ENCODE measurements at places on chromosomes 11 and 22.

DNA sequence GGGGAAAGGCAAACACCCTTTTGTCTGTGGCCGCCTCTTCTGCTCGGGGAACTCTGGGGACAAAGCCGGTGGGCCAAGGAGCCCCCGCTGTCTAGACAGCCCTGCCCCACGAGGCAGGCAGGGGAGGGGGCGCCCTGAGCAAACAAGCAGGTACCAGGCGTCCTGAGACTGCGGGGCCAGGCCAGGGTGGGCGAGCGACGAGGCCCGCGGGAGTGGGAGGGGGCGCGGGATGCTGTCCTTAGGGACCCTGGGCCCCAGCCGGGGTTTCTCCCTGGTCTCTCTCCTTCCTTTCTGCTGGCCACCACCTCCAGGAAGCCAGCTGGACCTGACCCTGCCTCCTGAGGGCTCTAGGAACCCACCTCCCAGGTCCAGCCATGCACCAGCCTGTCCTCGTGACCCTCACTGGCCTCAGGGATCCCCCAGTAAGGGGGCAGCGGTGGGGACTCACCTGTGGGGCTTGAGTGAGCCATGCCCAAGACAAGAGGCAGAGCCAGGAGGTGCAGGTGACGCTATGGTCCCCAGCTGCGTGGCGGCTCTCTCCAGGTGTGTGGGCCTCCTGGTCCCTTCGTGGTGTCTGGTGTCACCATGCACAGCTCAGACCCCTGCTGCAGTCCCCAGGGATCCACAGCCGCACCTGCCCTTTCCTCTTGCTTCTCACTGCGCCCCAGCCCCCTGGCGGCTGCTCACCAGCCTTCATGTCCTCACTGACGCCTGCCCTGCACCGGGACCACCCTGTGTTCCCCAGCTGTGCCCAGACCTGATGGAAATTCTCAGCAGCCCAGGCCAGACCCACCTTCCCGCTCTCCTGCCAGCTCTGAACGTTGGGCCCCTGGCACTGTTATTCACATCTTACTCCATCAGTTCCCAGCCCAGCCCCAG, 26.5 kb upstream of the MUC5AC start:
- no peaks in the 10 kb centered on the region for H3K4me1 ChIP-seq
- no peaks in the 10 kb centered on the region for H3K27me3 ChIP-seq
- H3K36me3 ChIP-seq: no peaks in the 10 kb centered on the region
- no peak for DNase-seq

DNA sequence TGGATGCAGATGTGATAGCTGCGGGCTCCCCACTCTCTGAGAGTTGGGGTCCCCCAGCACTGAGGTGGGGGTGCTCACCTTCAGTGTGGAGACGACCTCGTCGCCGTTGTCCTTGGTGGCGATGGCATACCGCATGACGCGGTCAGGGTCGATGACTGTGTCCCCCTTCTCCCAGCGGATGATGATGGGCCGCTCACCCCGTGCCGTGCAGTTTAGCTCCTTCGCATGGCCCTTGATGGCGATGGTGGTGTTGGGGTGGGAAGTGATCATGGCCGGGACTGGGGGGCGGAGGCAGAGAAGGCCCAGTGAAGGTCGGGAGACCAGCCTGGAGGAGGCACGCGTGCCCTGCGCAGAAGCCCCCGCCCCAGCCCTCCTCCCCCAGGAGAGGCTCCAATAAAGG, 154.2 kb downstream of the CEP164 start:
- DNase-seq: no peak
- no peak overlapping the region for H3K27ac ChIP-seq

DNA sequence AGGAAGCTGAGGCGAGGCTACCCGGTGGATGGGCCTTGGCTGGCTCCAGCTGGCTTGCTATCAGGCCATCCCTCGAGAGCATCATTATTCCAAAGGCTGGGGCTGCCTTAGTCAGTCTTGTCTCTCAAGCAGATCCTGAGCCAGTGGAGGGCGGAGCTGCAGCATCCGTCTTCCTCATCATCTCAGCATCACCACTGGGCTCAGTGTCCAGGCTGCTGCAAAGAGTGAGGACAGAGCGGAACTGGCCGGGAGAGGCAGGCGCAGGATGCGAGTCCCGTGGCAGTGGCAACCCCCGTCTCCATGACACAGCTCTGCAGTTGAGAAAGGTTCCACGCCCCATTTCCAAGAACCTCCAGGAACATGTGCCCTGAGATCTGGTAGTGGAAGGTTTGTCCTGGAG, 4.4 kb downstream of the TP53I11 start:
- DNase-seq: peak; percentile 87
- no peak overlapping the region for H3K4me3 ChIP-seq
- H3K27ac ChIP-seq: peak overlapping the region; percentile 70
- no peaks in the 10 kb centered on the region for H3K36me3 ChIP-seq

GRCh38 chr11:61742391-61742790, 10.0 kb upstream of the MYRF start:
- peaks cover 10% of the 10 kb centered on the region for H3K36me3 ChIP-seq
- H3K27me3 ChIP-seq: no peaks in the 10 kb centered on the region
- no peak for DNase-seq
- H3K4me3 ChIP-seq: no peak overlapping the region
- no peak overlapping the region for H3K27ac ChIP-seq

GRCh38 chr11:2300936-2301630, 635 bp downstream of the C11orf21 start:
- peak overlapping the region; percentile 85 for H3K27ac ChIP-seq
- peak overlapping the region; percentile 21 for H3K4me3 ChIP-seq
- peaks cover 22% of the 10 kb centered on the region for H3K4me1 ChIP-seq
- no peak for DNase-seq
- H3K36me3 ChIP-seq: no peaks in the 10 kb centered on the region

DNA sequence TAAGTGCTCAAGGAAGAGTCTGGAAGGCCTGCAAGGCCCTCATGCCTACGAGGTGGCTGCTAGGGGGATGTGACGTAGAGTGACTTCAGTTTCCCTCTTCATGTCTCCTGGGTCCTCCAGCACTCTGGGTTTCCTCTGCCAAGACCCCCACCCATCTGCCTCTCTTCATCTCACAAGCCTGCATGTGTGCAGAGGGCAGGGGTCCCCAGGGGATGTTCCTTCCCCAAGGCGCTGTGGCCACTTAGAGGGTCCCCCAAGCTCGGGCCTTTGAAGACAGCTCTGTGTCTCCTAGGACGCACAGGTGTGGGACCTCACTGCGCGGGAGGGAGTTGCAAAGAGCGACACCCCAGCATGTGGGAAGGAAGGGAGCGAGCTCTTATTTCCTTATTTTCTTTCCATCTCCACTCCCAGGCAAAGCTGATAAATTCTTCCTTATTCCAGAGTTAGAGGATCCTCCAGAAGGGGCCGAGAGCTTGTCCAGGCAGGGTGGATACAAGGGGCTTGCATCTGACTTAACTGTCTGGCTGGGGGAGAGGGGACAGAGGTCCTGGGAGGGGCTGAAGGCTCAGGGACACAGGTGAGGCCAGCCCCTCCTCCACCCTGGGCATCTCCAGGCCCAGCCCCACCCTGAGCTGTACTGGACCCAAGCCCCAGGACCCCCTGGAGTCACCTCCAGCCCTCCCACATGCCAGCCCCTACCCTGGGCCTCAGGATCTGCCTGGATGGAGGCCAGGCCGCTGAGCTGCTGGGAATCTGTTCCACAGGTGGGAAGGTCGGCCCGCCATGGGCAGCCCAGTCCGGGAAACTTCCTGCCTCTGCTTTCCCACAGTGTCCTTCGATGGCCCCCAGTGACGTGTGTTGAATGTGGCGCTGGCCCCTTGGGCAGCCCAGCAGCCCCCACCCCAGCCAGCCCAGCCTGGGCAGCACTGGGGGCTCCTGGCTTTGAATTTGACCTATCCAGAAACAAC, 59.7 kb upstream of the KCNQ1OT1 start:
- no peak for DNase-seq
- no peak overlapping the region for H3K4me3 ChIP-seq
- no peak overlapping the region for H3K27ac ChIP-seq
- H3K36me3 ChIP-seq: no peaks in the 10 kb centered on the region
- no peaks in the 10 kb centered on the region for H3K4me1 ChIP-seq

DNA sequence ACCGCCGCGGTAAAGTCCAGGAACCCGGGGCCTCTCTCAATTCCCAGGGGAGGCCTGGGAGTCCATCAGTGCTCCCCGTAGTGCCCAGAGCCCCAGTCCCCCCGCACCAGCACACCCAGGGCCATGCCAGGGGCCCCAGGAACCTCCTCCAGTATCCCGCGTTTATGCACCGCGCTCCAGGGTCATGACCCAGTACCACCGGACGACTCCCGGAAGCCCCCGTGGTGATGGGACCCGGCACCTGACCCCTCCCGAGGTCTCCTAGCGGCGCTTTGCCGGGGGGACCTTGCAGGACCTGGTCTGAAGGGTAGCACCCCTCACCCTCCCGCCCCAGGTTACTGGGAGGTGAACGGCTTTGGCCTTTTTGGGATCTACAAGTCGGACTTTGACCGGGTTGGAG, 11.2 kb downstream of the B4GALNT4 start:
- no peak overlapping the region for H3K4me3 ChIP-seq
- H3K36me3 ChIP-seq: no peaks in the 10 kb centered on the region
- DNase-seq: no peak
- no peak overlapping the region for H3K27ac ChIP-seq

DNA sequence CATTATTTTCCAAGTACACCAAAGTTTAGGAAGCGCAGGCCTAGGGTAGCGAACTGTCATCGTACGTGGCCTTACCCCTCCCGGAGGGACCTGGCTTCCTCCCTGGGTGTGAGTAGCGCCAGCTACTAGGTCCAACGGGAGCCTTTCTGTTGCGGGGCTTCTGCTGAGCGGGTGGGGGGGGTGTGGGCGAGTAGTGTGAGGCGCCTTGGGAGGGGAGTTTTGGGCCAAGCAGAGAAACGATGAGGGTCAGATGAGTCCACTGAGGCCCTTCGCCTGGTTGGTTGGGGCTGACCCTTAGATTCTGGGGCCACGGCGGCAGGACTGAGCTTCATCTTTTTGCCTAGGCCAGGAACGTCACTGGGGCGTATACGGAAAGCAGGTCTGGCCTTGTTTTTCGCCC, 868 bp downstream of the TEF start:
- H3K4me1 ChIP-seq: peaks cover 34% of the 10 kb centered on the region
- H3K36me3 ChIP-seq: peaks cover 9% of the 10 kb centered on the region
- H3K27ac ChIP-seq: peak overlapping the region; percentile 98
- H3K4me3 ChIP-seq: peak overlapping the region; percentile 81

DNA sequence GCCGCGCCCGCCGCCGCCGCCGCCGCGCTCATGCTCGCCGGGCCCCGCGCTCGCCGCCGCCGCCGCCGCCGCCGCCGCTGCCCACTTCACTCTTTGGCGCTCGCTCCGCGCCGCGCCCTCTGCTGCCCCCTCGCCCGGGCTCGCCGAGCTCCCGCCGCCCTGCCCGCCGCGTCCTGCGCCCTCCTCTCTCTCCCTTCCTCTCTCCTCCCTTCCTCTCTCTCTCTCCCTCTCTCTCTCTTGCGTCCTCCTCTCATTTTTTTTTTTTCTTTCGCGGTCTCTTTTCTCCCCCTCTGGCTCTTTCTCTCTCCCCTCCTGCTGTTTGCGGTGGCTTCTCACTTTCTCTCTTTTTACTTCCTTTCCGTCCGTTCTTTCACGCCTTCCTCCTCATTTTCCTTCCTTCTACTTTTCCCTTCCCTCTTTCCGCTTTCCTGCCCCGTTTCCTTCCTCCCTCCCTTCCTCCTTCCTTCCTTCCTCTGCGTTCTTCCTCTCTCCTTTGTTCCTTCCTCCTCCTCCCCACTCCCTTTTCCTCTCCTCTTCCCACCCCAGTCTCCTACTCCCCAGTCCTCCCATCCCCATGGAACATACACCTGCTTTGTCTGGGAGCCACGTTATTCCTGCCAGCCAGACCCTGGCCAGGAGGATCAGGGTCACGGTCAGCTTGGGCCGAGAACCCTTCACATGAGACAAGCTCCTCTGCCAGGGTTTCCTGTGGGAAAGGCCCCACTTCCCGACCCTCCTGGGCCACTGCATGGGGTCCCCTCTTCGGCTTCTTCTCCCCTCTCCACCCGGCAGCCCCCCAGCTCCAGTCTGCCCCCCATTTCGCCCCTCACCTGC, 19.3 kb upstream of the SHISAL1 start:
- DNase-seq: no peak
- H3K4me3 ChIP-seq: peak overlapping the region; percentile 60
- H3K4me1 ChIP-seq: peaks cover 13% of the 10 kb centered on the region
- no peaks in the 10 kb centered on the region for H3K36me3 ChIP-seq
- no peak overlapping the region for H3K27ac ChIP-seq

GRCh38 chr11:44879432-44879831, 71.3 kb downstream of the TP53I11 start:
- no peak for DNase-seq
- H3K27me3 ChIP-seq: no peaks in the 10 kb centered on the region
- no peak overlapping the region for H3K4me3 ChIP-seq
- no peak overlapping the region for H3K27ac ChIP-seq
- H3K4me1 ChIP-seq: peaks cover 6% of the 10 kb centered on the region
- no peaks in the 10 kb centered on the region for H3K36me3 ChIP-seq

GRCh38 chr11:120289426-120289825, 35.7 kb upstream of the TLCD5 start:
- H3K4me1 ChIP-seq: no peaks in the 10 kb centered on the region
- H3K4me3 ChIP-seq: no peak overlapping the region
- H3K27me3 ChIP-seq: no peaks in the 10 kb centered on the region
- H3K27ac ChIP-seq: no peak overlapping the region
- DNase-seq: no peak

GRCh38 chr11:129922674-129923073, 27.3 kb upstream of the NFRKB start:
- H3K4me1 ChIP-seq: no peaks in the 10 kb centered on the region
- peaks cover 44% of the 10 kb centered on the region for H3K36me3 ChIP-seq
- H3K27ac ChIP-seq: no peak overlapping the region

DNA sequence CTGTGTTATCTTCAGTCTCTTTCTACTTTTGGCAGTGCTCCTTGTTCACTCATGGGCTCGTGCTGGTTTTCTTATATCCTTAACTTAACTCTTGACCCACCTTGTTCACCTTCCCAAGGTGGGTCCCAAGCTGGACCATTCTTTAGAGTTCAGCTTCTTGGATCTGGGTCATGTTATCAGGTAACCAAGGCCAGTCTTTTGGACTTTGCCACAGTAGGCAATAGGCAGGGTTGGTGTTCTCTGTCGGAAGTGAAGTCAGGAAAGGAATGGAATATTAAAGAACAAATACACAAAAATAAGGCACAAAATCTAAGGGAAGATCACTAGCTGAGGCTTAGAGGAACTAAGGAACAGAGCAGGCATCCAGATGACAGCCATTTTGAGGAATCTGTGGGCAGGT, 202.7 kb downstream of the ARHGAP42 start:
- no peak overlapping the region for H3K4me3 ChIP-seq
- no peaks in the 10 kb centered on the region for H3K36me3 ChIP-seq
- no peak overlapping the region for H3K27ac ChIP-seq
- DNase-seq: no peak
- peaks cover 3% of the 10 kb centered on the region for H3K4me1 ChIP-seq

- H3K27me3 ChIP-seq: no peaks in the 10 kb centered on the region
- H3K4me3 ChIP-seq: no peak overlapping the region
- H3K36me3 ChIP-seq: peaks cover 76% of the 10 kb centered on the region
- peak overlapping the region; percentile 76 for H3K27ac ChIP-seq
- peak; percentile 88 for DNase-seq
These were observed 13.1 kb downstream of the EEF1G start for GRCh38 chr11:62560566-62561103.

- no peaks in the 10 kb centered on the region for H3K36me3 ChIP-seq
- H3K27me3 ChIP-seq: no peaks in the 10 kb centered on the region
- no peak overlapping the region for H3K4me3 ChIP-seq
- H3K27ac ChIP-seq: no peak overlapping the region
- no peaks in the 10 kb centered on the region for H3K4me1 ChIP-seq
These were observed 15.3 kb upstream of the CD82 start for GRCh38 chr11:44550123-44550522.
